ENCODE measurements at places on chromosomes 13 and 19.

- DNase-seq: no peak
- H3K36me3 ChIP-seq: no peaks in the 10 kb centered on the region
Observed at GRCh38 chr19:12778017-12778904, 2.9 kb upstream of the HOOK2 start.

- no peak overlapping the region for H3K27ac ChIP-seq
- no peaks in the 10 kb centered on the region for H3K4me1 ChIP-seq
- H3K27me3 ChIP-seq: no peaks in the 10 kb centered on the region
- H3K36me3 ChIP-seq: no peaks in the 10 kb centered on the region
- no peak overlapping the region for H3K4me3 ChIP-seq
Observed at GRCh38 chr13:59879281-59879680, 284.4 kb downstream of the DIAPH3 start.

- H3K36me3 ChIP-seq: no peaks in the 10 kb centered on the region
- no peaks in the 10 kb centered on the region for H3K27me3 ChIP-seq
- H3K27ac ChIP-seq: no peak overlapping the region
- no peak overlapping the region for H3K4me3 ChIP-seq
- DNase-seq: no peak
- no peaks in the 10 kb centered on the region for H3K4me1 ChIP-seq
Observed at GRCh38 chr13:99757756-99758459, 213.7 kb downstream of the ZIC5 start.

GRCh38 chr13:25372284-25373081 lies 709 bp downstream of the ATP8A2 start:
- no peaks in the 10 kb centered on the region for H3K36me3 ChIP-seq
- peaks cover 53% of the 10 kb centered on the region for H3K27me3 ChIP-seq
- no peak for DNase-seq
- no peak overlapping the region for H3K4me3 ChIP-seq
- H3K27ac ChIP-seq: no peak overlapping the region

DNA sequence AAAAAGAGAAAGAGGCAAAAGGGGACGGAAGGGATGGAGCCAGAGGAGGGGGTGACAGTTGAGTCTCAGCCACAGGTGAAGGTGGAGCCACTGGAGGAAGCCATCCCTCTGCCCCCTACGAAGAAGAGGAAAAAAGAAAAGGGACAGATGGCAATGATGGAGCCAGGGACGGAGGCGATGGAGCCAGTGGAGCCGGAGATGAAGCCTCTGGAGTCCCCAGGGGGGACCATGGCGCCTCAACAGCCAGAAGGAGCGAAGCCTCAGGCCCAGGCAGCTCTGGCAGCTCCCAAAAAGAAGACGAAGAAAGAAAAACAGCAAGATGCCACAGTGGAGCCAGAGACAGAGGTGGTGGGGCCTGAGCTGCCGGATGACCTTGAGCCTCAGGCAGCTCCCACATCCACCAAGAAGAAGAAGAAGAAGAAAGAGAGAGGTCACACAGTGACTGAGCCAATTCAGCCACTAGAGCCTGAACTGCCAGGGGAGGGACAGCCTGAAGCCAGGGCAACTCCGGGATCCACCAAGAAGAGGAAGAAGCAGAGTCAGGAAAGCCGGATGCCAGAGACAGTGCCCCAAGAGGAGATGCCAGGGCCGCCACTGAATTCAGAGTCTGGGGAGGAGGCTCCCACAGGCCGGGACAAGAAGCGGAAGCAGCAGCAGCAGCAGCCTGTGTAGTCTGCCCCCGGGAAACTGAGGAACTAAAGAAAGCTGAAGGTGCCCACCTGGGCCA lies 2.5 kb downstream of the POLR1G start:
- no peak for DNase-seq
- H3K36me3 ChIP-seq: peaks cover 12% of the 10 kb centered on the region
- no peak overlapping the region for H3K4me3 ChIP-seq
- peaks cover 12% of the 10 kb centered on the region for H3K27me3 ChIP-seq
- H3K4me1 ChIP-seq: peaks cover 33% of the 10 kb centered on the region

- no peak for DNase-seq
- no peak overlapping the region for H3K27ac ChIP-seq
- no peak overlapping the region for H3K4me3 ChIP-seq
- no peaks in the 10 kb centered on the region for H3K27me3 ChIP-seq
- H3K4me1 ChIP-seq: peaks cover 26% of the 10 kb centered on the region
Observed at GRCh38 chr19:38904581-38905539, 5.1 kb downstream of the NFKBIB start.

DNA sequence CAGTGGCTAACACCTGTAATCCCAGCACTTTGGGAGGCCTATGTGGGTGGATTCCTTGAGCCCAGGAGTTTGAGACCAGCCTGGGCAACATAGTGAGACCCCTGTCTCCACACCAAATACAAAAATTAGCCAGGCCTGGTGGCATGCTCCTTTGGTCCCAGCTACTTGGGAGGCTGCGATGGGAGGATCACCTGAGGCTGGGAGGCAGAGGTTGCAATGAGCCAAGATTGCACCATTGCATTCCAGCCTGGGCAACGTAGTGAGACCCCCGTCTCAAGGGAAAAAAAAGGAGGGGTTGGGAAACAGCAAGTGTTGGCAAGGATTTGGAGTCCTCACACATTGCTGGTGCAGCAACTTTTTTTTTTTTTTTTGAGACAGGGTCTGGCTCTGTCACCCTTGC lies 19.2 kb downstream of the SPTBN4 start:
- H3K27ac ChIP-seq: no peak overlapping the region
- H3K4me3 ChIP-seq: no peak overlapping the region
- H3K27me3 ChIP-seq: peaks cover 14% of the 10 kb centered on the region
- peaks cover 8% of the 10 kb centered on the region for H3K4me1 ChIP-seq
- no peak for DNase-seq
- no peaks in the 10 kb centered on the region for H3K36me3 ChIP-seq

- H3K27ac ChIP-seq: peak within 1 kb of the TSS; percentile 29
- DNase-seq: peak; percentile 61
- H3K27me3 ChIP-seq: no peaks in the 10 kb centered on the region
- no peaks in the 10 kb centered on the region for H3K36me3 ChIP-seq
Observed at GRCh38 chr19:2015608-2015950, at the start of gene BTBD2. Gene BTBD2 (minus strand): TSS chr19:2015714. CDS start chr19:2015703, 11 bp downstream.

DNA sequence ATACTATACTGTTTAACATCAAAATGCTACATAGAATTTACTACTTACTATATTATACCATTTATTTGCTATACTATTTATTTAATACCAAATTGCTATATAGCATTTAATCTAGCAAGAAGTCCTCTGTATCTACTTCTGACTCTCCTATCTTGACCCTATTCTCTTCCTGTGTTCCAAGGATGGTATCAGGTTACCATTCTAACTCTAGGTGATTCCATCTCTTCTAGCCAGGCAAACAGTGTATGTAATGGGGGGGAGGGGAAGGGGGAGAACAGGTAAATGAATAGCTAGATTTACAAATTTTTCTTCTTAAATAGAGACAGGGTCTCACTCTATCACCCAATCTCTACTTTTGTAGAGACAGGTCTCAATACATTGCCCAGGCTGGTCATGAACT lies 200.3 kb downstream of the DIAPH3 start:
- no peaks in the 10 kb centered on the region for H3K4me1 ChIP-seq
- H3K36me3 ChIP-seq: no peaks in the 10 kb centered on the region
- no peak overlapping the region for H3K27ac ChIP-seq
- no peak overlapping the region for H3K4me3 ChIP-seq

- no peaks in the 10 kb centered on the region for H3K27me3 ChIP-seq
- peak overlapping the region; percentile 12 for H3K4me3 ChIP-seq
- DNase-seq: no peak
- peaks cover 44% of the 10 kb centered on the region for H3K4me1 ChIP-seq
- H3K36me3 ChIP-seq: no peaks in the 10 kb centered on the region
Observed at GRCh38 chr13:51645154-51645650, 60.9 kb downstream of the WDFY2 start.

DNA sequence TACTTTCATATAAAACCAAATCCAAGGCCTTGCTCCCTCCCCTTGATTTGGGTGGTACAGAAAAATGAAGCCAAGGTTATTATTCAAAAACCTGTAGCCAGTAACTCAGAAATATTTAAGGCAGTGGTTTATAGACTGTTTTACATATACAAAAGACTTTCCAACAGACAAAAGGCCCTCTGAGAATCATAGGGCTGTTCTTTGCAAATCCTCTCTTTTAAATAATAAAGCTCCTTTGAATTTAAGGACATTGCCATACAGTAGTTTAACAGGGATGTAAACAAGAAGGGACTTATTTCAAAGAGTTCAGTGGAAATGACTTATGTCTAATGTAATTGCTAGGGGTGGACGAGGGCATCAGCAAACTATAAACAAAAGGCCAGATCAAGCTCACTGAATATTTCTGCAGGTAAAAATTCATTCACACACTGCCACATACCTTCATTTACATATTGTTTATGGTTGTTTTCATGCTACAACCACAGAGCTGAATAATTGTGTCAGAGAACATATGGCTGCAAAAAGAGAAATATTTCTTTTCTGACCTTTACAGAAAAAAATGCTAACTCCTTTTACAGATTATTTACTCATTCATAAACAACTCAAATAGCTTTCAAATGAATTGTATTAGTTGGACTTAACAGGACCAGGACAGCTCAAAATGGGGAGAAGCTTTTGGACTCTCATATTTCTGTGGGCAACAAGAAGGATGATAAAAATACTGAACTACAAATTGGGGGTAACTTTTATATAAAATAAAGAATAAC lies 665.6 kb downstream of the SLITRK1 start:
- no peaks in the 10 kb centered on the region for H3K27me3 ChIP-seq
- H3K36me3 ChIP-seq: no peaks in the 10 kb centered on the region
- no peak overlapping the region for H3K4me3 ChIP-seq
- H3K4me1 ChIP-seq: no peaks in the 10 kb centered on the region
- no peak for DNase-seq

DNA sequence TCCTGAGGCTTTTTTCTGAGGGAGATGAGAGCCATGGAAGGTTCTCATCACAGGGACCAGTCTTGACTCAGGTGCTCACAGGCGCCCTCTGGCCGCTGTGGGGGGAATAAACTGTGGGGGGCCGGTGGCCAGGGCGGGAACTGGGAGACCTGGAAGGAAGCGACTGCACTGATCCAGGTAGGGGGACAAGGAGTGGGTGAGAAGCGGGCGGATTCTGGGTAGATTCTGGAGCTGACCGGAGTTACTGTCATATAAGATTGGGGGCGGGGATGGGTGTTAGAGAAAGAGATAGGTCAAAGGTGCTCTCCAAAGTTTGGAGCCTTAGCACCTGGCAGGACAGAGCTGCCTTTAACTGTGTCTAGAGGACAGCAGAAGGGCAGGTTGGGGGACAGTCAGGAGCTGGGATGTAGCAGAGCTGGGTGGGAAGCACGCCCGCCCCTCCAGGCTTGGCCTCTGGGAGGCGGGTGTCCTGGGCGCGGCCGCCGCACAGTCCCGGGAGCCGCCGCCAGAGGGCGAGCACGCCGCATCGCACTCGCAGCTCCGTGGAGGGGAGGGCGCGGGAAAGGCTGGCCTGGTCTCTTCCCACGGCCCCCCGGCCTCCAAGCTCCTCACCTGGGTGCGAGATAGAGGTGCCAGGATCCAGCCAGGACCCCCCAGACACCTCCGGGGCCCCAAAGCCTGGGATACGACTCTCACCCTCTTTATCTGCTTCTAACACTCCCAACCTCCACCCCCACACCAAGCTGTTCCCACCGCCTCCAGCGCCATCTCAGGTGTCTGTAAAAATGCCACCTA lies 4.2 kb upstream of the DAND5 start:
- peak overlapping the region; percentile 59 for H3K4me3 ChIP-seq
- DNase-seq: peak; percentile 82
- H3K36me3 ChIP-seq: no peaks in the 10 kb centered on the region
- H3K27me3 ChIP-seq: no peaks in the 10 kb centered on the region

- no peak for DNase-seq
- no peaks in the 10 kb centered on the region for H3K27me3 ChIP-seq
- H3K36me3 ChIP-seq: no peaks in the 10 kb centered on the region
- H3K4me1 ChIP-seq: no peaks in the 10 kb centered on the region
Observed at GRCh38 chr13:66076417-66076816, 1153.7 kb downstream of the PCDH9 start.

DNA sequence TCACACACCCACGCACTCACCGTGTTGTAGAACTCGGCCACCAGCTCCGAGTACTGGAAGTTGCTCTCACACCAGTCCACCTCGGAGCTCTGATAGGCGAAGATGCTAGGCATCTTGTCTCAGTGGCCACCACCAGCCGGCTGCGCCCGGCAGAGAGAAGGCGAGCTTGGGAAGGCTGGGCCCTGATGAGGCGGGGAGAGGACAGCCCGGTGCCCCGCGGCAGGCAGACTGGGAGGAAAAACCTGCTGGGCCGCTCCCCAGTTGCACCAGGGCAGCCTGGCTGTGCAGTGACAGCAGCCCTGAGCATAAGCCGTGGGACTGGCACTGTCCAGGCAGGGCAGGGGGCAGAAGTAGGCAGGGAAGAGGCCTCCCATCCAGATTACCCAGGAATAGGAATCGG lies at the start of gene ACER1:
ACER1 (minus strand) TSS at position 174 of the 400 bp plus-strand sequence; CDS start at position 113, 61 bp downstream.
- no peaks in the 10 kb centered on the region for H3K27me3 ChIP-seq
- no peak for DNase-seq
- no peak within 1 kb of the TSS for H3K27ac ChIP-seq
- no peaks in the 10 kb centered on the region for H3K4me1 ChIP-seq

DNA sequence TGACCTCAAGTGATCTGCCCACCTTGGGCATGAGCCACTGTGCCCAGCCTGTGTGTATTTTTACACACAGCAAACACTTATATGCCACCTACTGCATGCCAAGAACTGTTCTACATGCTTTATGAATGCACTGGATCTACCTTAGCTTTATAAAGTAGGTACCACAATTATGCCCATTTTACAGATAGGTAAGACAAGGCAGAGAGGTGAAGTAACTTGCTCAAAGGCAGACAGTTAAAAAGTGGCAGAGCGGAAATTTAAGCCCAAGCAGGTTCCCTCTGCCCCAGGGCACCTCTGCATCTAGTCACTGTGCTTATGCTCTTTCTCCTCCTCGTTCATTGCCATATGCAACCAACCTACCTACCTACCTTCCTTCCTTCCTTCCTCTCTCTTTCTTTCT lies 10.5 kb downstream of the ADAMTS10 start:
- H3K36me3 ChIP-seq: peaks cover 22% of the 10 kb centered on the region
- no peaks in the 10 kb centered on the region for H3K27me3 ChIP-seq
- H3K4me1 ChIP-seq: no peaks in the 10 kb centered on the region
- no peak overlapping the region for H3K4me3 ChIP-seq

DNA sequence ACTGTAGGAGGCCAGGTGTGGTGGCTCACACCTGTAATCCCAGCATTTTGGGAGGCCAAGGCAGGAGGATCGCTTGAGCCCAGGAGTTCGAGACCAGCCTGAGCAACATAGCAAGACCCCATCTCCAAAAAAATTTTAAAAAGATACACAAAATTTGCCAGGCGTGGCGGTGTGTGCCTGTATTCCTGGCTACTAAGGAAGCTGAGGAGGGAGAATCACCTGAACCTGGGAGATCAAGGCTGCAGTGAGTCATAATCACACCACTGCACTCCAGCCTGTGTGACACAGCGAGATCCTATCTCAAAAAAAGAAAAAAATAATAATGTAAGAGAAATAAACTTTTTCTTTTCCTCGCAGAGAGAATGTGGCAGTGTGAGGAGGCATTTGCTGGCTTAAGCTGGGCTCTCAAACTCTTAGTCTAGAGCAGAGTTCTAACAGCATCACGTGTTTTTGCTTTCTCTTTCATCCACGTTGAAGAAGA lies 21.1 kb downstream of the FAM187B start:
- peaks cover 91% of the 10 kb centered on the region for H3K4me1 ChIP-seq
- no peak for DNase-seq
- peak overlapping the region; percentile 98 for H3K27ac ChIP-seq
- H3K36me3 ChIP-seq: no peaks in the 10 kb centered on the region
- H3K4me3 ChIP-seq: no peak overlapping the region

GRCh38 chr13:40484974-40485373 lies 181.5 kb downstream of the FOXO1 start:
- no peak overlapping the region for H3K4me3 ChIP-seq
- H3K27me3 ChIP-seq: no peaks in the 10 kb centered on the region
- peak overlapping the region; percentile 77 for H3K27ac ChIP-seq

GRCh38 chr13:98133946-98134345 lies 8.9 kb upstream of the FARP1 start:
- H3K36me3 ChIP-seq: no peaks in the 10 kb centered on the region
- no peak overlapping the region for H3K4me3 ChIP-seq
- no peak for DNase-seq
- no peaks in the 10 kb centered on the region for H3K4me1 ChIP-seq
- no peaks in the 10 kb centered on the region for H3K27me3 ChIP-seq

Measured in CD4-positive, alpha-beta T cell (primary cell).